ENCODE measurements at places on chromosomes 2 and 18.

DNA sequence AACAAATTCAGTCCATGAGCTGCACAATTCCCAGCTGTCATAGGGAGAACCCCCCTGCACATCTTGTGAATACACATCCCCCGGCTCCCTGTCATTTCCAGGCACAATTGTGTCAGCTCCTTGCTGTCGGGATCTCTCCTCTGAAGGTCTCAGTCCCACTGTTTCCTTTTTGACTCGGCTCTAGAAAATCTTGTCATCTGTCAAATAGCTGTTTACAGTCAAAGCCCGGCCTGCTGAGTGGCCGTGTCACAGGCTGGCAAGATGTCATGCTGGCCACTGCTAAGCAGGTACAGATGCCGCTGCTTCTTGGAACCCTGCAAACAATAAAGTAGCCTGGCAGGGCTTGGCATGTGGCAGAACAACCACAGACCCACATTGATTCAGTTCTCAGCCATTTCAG lies 61.7 kb downstream of the LYPD1 start:
- DNase-seq: no peak

GRCh38 chr2:134454426-134454825 lies 200.6 kb downstream of the MGAT5 start:
- no peak for DNase-seq

- no peak for DNase-seq
These were observed 139.9 kb downstream of the LRRC30 start for GRCh38 chr18:7370802-7371201.

GRCh38 chr2:36432479-36432878 lies 76.9 kb downstream of the CRIM1 start:
- no peak for DNase-seq

DNA sequence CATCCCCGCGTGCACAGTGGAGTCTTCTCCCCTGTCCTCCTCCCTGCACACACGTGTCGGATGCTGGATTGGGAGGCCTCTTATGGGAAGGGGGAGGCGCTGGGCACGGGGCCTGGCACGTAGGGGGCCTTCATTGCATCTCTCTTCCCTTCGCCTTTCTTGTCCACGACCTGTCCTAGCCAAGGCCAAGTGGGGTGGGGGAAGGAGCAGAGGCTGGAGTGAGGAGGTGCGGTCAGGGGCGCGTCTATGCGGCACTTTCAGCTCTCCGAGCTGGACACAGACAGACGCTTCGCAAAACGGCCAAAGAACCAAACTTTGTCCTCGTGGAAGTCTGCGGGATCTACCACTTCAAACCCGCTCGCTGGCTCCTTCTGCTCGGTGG lies 13.4 kb downstream of the ALPG start:
- no peak for DNase-seq

DNA sequence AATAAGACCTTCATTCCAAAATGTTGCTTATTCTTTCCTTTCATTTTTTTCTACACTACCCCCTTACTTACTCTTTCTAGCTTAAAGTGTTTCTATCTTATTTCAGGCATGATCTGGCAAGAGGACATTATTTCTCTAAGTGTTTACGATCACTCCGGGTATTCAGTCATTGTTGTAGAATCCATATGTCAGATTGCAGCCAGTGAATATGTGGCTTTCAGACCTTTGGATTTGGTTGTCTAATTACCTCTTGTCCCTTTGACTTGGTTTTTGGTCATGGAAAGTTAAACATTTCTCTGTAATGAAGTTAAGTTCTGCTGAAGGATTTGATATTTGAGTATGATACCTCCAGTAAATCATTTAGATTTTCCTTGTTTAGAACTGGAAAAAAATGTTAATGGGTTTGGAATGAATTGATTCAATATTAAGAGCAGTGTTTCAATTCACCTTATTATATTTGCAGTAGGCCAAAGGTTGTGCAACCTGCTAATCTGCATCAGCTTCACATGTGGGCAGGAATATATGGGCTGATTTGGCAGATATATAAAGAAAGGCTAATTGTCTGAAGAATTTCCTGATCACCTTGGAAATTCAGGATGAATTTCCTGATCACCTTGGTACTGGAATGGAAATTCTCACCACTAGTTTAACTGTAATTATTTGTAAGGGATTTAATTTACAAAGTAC lies 154.9 kb downstream of the PRPF40A start:
- no peak for DNase-seq

DNA sequence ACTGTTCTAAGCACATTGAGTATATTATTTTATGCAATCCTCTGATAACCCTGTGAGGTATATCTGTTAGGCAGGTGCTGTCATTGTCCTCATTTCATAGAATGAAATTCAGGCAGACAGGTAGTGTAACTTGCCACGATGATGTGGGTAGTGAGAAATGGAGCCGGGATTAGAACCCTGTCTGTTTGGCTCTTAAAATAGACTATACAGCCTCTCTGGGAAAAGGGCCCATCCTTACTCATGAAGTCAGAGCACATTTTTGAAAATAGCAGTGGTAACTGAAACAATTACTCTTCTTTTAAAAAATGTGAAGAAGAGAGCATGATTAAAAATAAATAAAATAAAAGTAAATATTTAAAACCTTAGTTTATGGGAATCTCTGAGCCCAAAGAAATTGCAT lies 23.0 kb downstream of the FAM171B start:
- no peak for DNase-seq

DNA sequence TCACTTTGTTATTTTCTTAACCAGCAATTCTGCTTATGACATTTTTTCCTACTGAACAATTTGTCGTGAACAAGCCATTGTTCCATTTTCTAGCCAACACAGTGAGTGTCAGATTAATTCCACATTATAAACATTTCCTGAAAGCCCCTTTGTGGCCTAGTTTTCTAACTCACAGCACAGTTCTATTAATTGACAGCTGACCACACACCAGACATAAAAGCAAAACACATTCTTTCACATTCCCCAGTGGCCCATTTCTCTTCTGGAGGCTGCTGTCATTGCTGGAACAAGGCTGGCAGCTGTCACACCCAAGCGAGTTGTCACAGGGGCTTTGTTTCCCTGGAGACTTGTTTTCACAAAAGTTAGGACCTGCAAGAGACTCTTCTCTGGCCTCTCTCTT lies 50.7 kb downstream of the RNF152 start:
- DNase-seq: no peak

DNA sequence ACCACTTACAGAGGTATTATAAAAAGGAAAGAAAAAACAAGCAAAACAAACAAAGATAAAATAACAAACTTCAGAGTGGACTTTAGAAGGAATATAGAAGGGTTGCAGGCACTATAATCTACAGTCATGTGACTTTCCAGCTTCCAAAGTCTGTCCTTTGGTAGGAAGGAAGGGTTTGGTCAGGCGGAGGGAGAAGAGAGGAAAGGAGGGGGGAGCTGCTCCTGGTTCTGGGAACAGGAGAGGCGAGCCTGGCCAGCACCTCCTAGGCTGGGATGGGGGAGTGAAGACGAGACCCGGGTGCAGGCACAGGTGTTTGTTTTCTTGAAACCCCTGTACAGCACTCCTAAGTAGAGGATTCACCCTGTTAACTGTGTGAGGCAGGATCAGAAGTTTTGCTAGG lies 53.8 kb upstream of the GATA6 start:
- no peak for DNase-seq

- DNase-seq: no peak
These were observed 51.4 kb upstream of the RIOK3 start for GRCh38 chr18:23401400-23402347.

DNA sequence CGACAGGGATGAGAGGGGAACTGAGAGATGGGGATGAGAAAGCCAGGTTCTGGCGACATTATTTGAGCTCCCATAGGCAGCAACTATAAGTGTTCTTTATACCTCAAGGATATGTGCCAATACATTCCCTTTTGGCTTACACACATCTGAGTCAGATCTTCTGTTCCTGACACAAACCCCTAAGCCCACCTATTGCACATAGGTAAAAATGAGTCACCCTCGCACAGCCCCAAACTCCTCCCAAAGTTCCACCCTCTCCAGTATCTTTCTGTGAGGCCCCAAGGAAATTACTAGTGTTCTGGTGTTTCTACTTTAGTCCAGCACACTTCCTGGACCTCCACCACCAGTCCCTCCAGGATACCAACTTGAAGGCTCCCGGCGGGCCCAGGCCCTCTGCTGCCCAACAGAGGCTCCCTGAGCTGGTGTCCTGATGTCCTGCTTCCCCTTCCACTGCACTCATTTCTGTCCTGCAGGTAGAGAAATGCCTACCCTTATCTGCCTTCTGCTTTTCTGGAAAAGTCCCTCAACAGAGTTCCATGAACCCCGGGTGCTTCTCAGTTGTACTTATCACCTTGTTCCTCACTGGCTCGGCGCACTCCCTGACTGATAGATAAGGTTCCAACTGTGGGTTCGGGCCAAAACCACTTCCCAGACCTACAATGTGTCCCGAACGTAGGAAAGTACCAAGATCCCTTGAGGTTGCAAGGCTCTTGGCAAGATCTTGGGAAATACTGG lies 125.5 kb downstream of the EN1 start:
- DNase-seq: no peak

DNA sequence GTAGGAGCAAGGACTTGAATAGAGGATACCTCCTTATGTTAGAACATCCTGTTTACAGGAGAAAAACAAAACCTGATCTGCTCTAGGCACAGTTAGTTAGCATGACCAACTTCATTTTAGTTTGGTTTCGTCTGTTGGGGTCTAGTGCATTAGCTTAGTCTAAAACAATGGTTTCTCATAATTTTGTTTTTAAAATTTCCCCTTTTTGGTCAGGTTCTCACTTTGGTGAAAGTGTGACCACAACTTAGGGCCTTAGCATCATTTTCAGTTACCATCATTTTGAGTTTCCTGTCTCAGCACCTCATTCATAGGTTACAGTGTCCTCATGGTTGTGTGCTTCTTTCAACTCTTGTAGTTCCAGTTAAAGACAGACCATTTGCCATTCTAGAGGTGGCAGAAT lies 1277.0 kb upstream of the SLC39A10 start:
- no peak for DNase-seq

DNA sequence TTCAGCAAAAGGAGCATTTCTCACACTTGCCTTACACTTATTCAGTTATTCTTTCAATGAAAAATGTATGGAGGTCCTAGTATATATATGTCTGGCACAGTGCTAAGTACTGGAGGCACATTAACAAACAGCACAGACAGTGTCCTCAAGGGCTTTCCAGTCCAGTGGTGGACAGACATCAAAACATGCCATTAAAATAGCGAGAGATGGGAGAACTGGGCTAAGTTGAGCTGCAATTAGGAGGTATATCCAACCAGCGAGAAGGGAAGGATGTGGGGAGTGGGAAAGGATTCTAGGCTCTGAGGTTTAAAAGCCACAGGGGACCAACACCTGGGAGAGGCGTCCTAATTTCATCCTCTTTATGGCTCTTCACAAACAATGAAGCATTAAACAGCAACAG lies 127.5 kb upstream of the TTC39C start:
- no peak for DNase-seq

DNA sequence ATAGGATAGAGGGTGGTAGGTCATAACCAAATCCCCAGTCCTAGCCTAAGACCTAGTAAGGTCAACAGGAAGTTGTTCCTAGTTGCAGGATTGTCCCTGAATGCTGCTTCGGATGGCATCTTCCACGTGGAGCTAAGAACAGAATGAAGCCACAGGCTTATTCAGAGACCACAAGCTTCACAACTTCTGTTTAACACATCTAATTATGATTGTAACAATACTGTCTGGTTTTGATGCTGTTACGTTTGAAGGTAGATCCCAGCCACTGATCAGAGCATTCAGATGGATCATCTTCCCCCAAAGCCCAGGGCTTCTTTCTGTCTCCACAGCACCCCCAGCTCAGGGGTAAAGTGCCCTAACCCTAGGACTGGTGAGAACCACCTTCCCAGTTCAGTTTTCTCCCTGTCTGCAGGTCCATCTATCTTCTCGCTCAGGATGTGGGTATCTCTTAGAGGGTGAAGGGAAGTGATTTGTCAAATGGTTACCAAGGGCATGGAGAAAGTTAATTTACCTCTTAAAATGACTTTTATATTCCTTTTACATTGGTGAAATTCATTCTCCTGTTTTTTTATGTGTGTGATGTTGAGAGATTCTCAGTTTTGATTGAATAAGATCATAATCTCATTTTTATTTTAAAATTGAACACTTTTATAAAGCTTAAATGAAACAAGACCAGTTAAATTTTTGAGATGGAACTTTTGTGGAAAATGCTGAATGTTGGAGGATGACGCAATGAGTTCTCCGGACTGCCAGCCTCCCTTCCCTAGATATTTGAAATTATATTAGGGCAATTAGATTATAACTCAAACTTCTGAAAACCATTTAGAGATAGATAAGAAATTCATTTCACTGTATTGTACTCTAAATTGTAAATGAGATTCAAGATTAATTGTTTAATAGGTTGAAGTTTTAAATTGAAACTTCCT lies 66.5 kb downstream of the RHBDD1 start:
- no peak for DNase-seq

- DNase-seq: no peak
These were observed 65.9 kb downstream of the PDE11A start for GRCh38 chr2:178006710-178007109.

DNA sequence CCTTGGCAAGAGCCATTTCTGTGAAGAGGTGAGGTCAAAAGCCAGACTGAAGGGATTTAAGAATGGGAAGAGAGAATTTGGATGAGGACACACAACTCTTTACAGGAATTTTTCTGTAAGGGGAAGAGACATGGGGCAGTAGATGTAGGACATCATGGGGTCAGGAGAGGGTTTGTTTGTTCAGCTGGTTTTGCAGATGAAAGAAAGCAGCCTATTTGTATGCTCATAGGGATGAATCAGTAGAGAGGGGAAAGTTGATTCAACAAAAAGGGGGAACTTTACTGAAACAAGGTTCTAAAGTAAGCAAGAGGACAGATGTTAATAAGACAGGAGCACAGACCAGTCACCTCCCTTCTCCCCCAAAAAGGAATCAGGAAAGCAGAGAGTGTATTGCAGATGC lies 11.2 kb downstream of the SCG2 start:
- DNase-seq: no peak

- peak; percentile 80 for DNase-seq
These were observed 42.1 kb upstream of the GALR1 start for GRCh38 chr18:77207540-77207939.

GRCh38 chr2:127681288-127681804 lies 6.0 kb upstream of the LIMS2 start:
- DNase-seq: peak; percentile 29

- no peak for DNase-seq
These were observed 76.6 kb upstream of the ZNF516 start for GRCh38 chr18:76571689-76572088.

DNA sequence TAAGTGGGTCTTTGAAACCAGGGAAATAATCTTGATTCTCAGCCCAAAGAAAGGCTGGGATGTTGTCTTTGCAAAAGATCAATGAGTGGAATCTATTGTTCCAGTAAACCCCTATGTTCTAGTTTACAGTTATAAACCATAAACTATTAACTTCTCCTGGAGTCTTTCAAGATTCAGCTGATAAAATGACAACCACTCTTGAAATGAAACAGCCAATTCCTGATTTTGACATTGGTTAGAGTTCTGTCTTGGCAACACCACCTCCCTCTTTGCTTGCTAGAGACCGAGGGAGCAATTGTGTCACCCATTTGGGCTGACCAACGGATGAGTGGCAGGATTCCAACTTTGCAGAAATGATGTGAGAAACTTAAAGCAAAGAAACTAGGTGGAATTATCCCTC lies 746.9 kb downstream of the SLC4A3 start:
- DNase-seq: no peak

- no peak for DNase-seq
These were observed 313.8 kb downstream of the MTX2 start for GRCh38 chr2:176582990-176583481.

GRCh38 chr2:217286833-217287232 lies 427.0 kb upstream of the TNP1 start:
- DNase-seq: no peak

All from RPMI8226 (cell line).